ENCODE measurements at places on chromosomes 5 and 9.

- DNase-seq: no peak
Measured at GRCh38 chr9:125651576-125652232, 55.3 kb downstream of the MAPKAP1 start.

DNA sequence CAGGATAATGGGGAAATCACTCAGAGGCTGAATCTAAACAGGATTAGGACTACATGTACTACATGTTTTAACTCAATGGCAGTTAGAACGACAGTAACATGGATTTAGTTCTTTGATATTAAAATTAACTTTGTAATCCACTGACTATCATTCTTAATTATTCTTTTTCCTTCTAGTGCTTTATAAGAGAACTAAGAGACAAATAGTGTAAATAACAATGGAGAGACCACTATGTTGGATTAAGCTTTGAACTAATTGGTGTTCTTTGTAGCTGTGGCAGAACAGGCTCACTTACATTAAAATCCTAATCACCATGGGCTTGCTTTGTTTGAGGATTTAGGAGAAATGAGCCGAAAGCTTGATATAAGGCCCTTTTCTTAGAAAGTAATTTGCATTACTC lies 18.8 kb downstream of the NMRK1 start:
- no peak for DNase-seq

- no peak for DNase-seq
Measured at GRCh38 chr5:181184845-181185216, 20.2 kb downstream of the TRIM7 start.

GRCh38 chr5:19923742-19924141 lies 64.3 kb downstream of the CDH18 start:
- no peak for DNase-seq

DNA sequence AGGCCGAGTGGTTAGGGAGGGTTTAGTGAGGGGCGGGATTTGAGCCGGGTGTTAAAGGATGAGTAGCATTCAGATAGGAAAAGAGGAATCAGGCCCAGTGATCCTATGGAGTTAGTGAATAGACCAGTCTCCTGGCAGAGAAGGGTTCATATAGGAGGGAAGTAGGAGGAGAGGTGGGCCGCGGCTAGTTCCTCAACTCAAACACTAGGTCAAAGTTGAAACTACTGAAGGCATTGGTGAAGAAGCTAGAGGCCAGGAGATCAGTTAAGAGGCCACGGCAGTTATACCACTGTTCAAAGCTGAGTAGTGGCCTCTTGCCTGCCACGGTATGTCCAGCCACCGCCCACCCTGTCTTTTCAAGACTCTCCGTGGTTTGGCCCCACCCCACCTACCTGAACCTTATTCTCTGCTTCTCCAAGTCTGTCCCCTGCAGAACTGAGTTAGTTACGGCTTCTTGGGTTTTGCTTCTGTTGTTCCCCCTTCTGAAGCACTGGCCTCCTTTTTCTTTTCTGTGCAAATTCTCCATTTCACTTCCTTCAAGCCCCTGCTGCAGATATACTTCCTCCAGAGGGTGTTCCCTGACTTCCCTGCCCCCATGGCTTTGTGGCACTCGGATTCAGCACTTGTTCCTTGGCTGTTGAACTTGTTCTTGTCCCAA lies 1.8 kb downstream of the ZBTB34 start:
- no peak for DNase-seq

DNA sequence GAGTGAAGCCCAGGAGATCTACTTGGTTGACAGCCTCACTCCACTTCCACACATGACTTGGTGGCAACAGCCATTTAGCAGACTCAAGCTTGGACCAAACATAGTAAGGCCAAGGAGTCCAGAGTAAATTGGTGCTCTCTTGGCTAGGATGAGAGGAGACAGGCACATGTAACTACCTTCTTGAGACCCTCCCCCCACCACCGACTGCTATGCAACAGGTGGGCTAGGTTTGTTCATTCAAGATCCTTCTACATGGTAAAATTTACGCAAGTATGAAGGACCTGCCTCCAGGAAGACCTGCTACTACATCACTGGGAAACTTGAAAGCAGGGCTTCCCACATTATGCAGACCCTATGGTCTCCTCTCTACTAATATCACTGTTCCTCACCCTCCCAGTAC lies 442.4 kb downstream of the SPOCK1 start:
- DNase-seq: no peak

DNA sequence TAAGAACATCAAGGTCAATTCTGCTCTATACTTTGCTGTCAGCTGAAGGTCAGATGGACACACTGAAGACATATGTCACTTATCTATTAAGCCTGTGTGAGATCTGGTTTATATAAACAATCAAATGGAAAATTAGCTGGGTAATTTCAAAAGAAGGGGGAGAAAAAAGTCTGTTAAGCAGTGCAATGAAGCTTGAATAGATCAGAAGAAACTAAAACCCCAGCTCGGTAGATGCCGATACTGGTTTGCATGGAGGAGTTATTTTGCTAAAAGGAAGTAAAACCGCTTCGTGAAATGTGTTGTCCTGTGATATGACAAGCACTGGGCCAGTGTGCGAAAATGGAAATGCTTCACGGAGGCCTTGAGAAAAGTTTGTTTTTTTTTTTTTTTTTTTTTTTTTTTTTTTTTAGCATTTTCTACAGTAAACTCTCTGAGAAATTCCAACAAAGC lies 148.8 kb downstream of the MEF2C start:
- no peak for DNase-seq

- DNase-seq: peak; percentile 8
Measured at GRCh38 chr9:69971643-69972449, 71.8 kb upstream of the MAMDC2 start.

GRCh38 chr9:6788162-6789016 lies 30.6 kb downstream of the KDM4C start:
- DNase-seq: no peak

DNA sequence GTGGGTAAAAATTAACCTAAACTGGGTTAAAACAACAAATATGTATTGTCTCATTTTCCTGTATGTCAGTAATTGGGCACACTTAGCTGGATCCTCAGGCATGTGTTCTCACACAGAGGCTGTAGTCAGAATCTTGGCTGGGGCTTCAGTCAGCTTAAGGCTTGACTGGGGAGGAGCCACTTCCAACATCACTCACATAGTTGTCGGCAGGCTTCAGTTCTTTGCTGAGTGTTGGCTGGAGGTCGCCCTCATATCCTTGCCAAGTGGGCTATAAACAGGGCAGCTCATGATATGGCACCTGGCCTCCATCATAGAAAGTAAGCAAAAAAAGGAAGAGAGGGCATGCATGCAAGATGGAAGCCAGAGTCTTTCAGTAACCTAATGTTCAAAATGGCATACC lies 173.0 kb downstream of the GIN1 start:
- DNase-seq: no peak

DNA sequence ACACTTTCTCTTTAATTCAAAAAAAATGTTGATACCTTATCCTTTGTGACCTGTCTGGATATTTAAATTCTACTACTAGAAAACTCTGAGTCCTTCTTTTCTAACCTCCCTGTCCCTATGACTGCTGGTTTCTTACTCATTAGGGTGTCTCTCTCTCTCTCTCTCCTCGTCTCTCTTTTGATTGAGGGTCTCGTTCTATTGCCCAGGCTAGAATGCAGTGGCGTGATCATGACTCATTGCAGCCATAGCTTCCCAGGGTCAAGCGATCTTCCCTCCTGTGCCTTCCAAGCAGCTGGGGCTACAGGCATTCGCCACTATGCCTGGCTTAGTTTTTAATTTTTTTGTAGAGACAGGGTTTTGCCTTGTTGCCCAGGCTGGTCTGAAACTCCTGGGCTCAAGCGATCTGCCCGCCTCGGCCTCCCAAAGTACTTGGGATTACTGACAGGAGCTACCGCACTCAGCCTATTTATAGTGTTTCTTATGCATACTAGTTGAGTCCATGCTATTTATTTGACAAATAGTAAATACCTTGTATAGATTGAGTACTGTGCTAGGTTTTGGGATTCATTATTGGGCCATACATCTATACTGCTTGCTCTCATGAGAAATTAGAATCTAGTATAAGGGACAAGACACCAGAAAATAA lies 61.9 kb downstream of the NSD1 start:
- no peak for DNase-seq

- DNase-seq: no peak
Measured at GRCh38 chr9:137358126-137358525, 56.1 kb upstream of the NRARP start.

DNA sequence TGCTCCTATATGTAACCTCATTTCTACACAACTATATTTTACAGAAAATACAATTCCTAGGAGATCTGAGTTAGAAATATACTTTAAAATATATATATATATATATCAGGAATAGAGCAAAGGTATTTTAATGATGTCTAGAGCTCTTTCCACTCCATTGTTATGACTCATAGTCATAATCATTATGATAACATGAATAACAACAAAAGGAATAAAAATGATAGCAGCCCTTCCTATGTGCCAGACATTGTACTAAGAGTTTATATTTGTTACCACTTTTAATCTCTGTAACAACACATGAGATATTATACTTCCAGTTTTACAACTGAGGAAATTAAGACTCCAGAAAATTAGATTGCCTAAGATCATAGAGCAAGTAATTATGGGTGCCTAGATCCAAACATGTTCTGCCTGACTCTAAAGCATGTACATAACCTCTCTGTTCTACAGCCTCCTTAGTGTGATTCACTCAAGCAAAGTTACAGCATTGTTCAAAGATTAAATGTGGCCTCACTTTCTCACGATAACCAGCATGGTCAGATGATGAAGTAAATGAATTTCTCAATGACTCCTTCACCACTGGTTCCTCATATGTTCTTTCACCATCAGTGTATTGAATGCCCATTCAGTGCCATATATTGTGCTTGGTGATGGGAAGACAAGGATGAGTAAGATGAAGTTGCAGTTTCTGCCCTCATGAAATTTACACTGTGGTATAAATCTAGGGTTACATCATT lies 452.1 kb downstream of the EFNA5 start:
- no peak for DNase-seq

DNA sequence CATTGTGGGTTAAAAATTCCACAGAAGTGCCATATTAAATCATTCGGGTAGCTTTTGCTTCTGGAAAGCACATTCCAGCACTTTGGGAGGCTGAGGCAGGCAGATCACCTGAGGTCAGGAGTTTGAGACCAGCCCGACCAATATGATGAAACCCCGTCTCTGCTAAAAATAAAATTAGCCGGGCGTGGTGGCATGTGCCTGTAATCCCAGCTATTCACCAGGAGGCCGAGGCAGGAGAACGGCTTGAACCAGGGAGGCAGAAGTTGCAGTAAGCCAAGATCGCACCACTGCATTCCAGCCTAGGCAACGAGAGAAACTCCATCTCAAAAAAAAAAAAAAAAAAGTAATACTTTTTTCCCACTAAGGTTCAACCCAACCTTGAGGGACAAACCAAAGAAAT lies 189.8 kb downstream of the TSSK1B start:
- DNase-seq: no peak

GRCh38 chr5:128304791-128305190 lies 221.2 kb downstream of the SLC12A2 start:
- DNase-seq: no peak

DNA sequence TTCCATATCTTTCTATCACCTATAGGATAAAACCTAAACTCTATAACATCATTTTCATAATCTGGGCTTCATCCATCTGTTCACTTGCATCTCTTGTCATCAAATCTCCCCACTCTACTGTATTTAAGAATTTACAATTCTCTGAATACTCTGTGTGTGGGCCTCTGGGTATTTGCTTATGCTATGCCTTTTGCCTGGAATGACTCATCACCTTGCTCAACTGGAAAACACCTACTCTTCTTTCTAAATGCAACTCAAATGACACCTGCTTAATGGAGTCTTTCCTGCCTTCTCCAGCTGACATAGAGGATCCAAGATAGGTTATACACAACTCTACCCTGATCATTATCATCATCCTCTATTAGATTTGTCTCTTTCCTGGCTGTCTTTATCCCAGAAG lies 421.7 kb downstream of the SPATA31D1 start:
- DNase-seq: no peak

Measured in central memory CD4-positive, alpha-beta T cell (primary cell).